Uterine smooth muscle cell (primary cell): ENCODE measurements at places on chromosomes 2 and 18. TPM values are rescaled to one million over a fixed set of nuclear protein-coding genes. Genes with fewer than 3 reads are reported as not detected.

FLACC1 gene
- total RNA-seq = 1.4 and 2.0 TPM in 2 replicates

REG3G gene
- total RNA-seq = not detected in 2 replicates

SERPINB11 gene
- total RNA-seq = not detected in 2 replicates

TRIB2 gene
- total RNA-seq = 10.6 and 26.4 TPM in 2 replicates

GAREM1 gene
- total RNA-seq = 1.00 and 2.4 TPM in 2 replicates

ANKRD62 gene
- total RNA-seq = not detected in 2 replicates
